A549 treated with DMSO at 1 μM for 4 hours (cell line): ENCODE measurements at places on chromosomes 13 and 19. TPM values are rescaled to one million over a fixed set of nuclear protein-coding genes. Genes with fewer than 3 reads are reported as not detected.

Gene TLE2
- total RNA-seq, result 2.2 to 3.3 TPM (median 2.5 TPM) in 5 replicates

Gene APOC4
- not detected in 5 replicates for total RNA-seq

Gene PRX
- total RNA-seq, result 1.4 to 1.9 TPM (median 1.5 TPM) in 5 replicates

Gene MTUS2
- 0.01 TPM in 2 of 5 replicates, not detected in the others for total RNA-seq

Gene ZFP14
- total RNA-seq, result 1.9 to 2.6 TPM (median 2.2 TPM) in 5 replicates

Gene RAB20
- total RNA-seq, result 0.69 to 1.6 TPM (median 1.1 TPM) in 5 replicates

Gene NLRP9
- total RNA-seq, result not detected in 5 replicates

Gene CXCL17
- 0.20 TPM in 1 of 5 replicates, not detected in the others for total RNA-seq

Gene IGFL2
- total RNA-seq, result 0.31 to 0.65 TPM (median 0.55 TPM) in 5 replicates

Gene SPATA13
- 6.4 to 9.6 TPM (median 8.4 TPM) in 5 replicates for total RNA-seq

Gene PGLYRP2
- 0.07 to 0.10 TPM in 2 of 5 replicates, not detected in the others for total RNA-seq
